ENCODE measurements at places on chromosomes 6 and 20. TPM values are rescaled to one million over a fixed set of nuclear protein-coding genes. Genes with fewer than 3 reads are reported as not detected.

DNA sequence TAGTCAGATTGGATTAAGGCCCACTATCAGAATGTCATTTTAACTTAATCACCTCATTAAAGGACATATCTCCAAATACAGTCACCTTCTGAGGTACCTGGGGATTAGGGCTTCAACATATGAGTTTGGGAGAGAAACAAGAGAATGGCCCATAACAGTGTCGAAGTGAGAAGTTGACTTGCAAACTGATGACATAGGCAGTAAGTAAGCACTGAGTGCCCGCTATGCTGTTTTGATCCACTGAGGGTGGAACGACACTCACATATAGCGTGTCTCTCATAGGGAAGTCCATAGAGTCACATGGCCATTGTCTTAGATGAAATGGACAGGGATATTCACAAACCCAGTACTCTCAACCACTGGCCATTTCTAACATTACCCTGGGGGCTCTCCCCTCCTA is 264.2 kb downstream of the SAMD5 start:
- H3K27ac ChIP-seq = no peak overlapping the region
- no peaks in the 10 kb centered on the region for H3K27me3 ChIP-seq
- H3K4me3 ChIP-seq = no peak overlapping the region
- no peak for DNase-seq
- H3K36me3 ChIP-seq = no peaks in the 10 kb centered on the region

Gene TMEM217
- not detected for total RNA-seq

GRCh38 chr20:4781637-4782377 is 60.1 kb downstream of the PRND start:
- no peak overlapping the region for H3K27ac ChIP-seq
- peaks cover 14% of the 10 kb centered on the region for H3K4me1 ChIP-seq
- H3K36me3 ChIP-seq = no peaks in the 10 kb centered on the region

DNA sequence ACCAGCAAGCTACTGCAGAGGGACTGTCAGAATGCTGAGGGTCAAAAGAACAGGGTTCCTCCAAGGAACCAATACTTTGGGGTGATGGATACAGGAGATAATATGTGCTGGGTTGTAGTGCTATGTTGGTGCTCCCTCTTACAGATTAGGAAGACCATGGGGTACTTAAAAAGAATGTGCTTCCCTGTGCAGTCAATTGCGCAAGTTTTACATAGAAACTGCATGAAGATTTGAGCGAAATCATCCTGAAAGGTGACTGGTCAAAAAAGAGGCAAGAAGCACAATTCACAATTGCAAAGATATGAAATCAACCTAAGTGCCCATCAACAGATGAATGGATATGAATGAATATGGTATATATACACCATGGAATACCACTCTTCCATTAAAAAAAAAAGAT is 33.9 kb downstream of the GABRR1 start:
- DNase-seq = no peak
- H3K4me1 ChIP-seq = no peaks in the 10 kb centered on the region
- H3K4me3 ChIP-seq = no peak overlapping the region
- H3K27ac ChIP-seq = no peak overlapping the region
- no peaks in the 10 kb centered on the region for H3K36me3 ChIP-seq

- no peaks in the 10 kb centered on the region for H3K36me3 ChIP-seq
- H3K27ac ChIP-seq = no peak overlapping the region
- no peak overlapping the region for H3K4me3 ChIP-seq
- H3K4me1 ChIP-seq = no peaks in the 10 kb centered on the region
- no peak for DNase-seq
- H3K27me3 ChIP-seq = no peaks in the 10 kb centered on the region
Observed at GRCh38 chr6:82268301-82268846, 20.8 kb upstream of the IBTK start.

Gene TMEM170B
- total RNA-seq = 6.9 TPM

DNA sequence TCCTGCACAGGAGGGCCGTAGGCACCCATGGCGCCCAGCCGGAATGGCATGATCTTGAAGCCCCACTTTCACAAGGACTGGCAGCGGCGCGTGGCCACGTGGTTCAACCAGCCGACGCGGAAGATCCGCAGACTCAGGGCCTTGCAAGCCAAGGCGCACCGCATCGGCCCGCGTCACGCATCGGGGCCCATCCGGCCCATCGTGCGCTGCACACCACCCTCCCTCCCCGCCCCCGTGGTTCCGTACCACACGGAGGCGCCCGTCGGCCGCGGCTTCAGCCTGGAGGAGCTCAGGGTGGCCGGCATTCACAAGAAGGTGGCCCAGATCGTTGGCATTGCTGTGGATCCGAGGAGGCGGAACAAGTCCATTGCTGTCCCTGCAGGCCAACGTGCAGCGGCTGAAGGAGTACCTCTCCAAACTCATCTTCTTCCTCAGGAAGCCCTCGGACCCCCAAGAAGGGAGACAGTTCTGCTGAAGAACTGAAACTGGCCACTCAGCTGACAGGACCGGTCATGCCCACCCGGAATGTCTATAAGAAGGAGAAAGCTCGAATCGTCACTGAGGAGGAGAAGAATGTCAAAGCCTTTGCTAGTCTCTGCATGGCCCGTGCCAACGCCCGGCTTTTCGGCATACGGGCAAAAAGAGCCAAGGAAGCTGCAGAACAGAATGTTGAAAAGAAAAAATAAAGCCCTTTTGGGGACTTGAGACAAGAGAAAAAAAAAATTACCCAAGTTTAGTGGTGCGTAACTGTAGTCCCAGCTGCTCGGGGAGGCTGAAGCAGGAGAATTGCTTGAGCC is 9.9 kb upstream of the NCOA5 start:
- no peak overlapping the region for H3K27ac ChIP-seq
- H3K27me3 ChIP-seq = no peaks in the 10 kb centered on the region
- H3K36me3 ChIP-seq = no peaks in the 10 kb centered on the region
- no peak overlapping the region for H3K4me3 ChIP-seq
- H3K4me1 ChIP-seq = no peaks in the 10 kb centered on the region

GRCh38 chr20:20837574-20838021 is 125.2 kb upstream of the RALGAPA2 start:
- H3K4me1 ChIP-seq = peaks cover 5% of the 10 kb centered on the region
- no peaks in the 10 kb centered on the region for H3K27me3 ChIP-seq
- no peak overlapping the region for H3K4me3 ChIP-seq
- peak; percentile 64 for DNase-seq
- no peak overlapping the region for H3K27ac ChIP-seq
- no peaks in the 10 kb centered on the region for H3K36me3 ChIP-seq

Gene MCCD1
- not detected for total RNA-seq

DNA sequence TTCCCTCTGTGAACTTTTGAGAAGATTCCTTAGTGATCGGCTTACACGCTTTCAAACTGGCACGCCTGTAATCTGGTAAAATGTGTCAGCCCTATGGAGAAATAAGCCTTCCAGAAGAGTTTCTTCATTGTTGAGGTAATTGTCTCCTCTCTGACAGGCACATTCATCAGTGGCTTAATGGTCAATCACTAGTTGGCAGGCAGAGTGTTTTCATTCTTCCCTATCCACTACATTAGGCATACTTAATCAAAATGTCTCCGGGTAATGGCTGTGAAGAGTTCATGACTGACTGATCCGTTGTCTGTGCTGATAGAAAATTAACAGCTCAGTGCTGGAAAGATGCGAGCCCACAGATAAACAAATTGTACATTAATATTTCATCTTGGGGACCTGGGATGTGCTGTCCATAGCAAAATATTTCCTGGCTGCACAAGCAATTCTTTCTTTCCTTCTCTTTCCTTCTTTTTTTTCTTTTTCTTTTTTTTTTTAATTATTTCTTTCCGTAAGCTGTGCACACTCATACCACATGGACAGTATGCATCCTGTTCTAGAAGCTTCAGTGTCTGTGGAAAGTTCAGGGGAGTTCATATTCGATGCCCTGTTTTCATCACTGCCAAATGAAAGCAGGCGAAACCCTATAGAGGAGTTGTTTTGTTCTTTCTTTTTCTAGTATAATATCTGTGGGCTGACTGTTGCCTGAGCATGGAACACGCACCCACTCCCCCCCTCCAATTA is 31.4 kb downstream of the TSHZ2 start:
- H3K36me3 ChIP-seq = no peaks in the 10 kb centered on the region
- no peaks in the 10 kb centered on the region for H3K4me1 ChIP-seq
- no peak overlapping the region for H3K4me3 ChIP-seq
- H3K27ac ChIP-seq = peak overlapping the region; percentile 15
- no peak for DNase-seq

DNA sequence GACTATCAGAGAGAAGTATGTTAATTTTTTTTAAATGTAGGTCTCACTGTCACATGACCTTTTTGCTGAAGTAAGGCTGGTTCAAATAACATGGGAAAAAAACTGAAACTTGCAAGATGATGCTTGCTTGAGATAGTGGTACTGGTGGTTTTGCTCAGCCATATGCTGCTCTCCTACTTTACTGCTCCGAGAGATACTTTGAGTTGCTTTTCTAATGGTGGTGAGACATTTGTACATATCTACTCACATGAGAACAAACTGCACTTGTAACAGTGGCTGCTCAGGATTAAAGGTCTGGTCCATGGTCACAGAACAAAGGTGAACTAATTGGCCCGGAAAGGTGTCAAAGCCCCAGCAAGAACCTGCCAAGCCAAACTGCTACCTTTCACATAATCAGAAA is 106.2 kb upstream of the BEND3 start:
- H3K27me3 ChIP-seq = no peaks in the 10 kb centered on the region
- no peak overlapping the region for H3K4me3 ChIP-seq
- H3K36me3 ChIP-seq = no peaks in the 10 kb centered on the region
- H3K27ac ChIP-seq = no peak overlapping the region
- H3K4me1 ChIP-seq = no peaks in the 10 kb centered on the region
